ENCODE measurements at places on chromosomes 5 and 9.

DNA sequence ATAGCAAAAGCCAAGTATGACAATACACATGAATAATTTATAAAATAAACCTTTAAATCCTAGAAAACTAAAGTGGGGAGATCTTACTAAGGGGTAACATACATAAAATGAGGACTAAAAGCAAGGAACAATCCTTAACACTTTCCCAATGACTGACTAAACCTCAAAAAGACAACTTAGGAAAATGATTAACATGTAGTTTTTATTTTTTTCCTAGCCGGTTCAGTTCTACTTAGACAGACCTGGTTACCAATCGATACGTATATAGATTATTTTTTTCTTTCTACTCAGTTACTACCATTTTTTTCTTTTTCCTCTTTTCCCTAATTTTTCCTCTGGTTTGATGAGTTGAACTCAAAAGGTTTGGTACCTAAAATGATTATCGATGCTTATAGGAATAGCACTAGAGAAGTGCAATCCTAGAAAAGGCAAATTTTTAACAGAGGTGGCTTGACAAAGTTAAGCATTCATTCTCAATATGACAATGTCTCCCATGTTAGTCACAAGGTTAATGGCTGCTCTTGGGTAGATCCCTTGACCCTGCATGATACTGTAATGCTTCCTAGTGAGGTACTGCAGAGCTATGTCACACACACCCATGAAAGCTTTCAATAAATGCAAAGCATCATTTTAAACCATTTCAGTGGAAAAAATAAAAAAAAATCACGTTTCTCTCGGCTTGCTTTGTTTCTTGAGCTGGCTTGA lies 41.5 kb downstream of the FBXO4 start:
- DNase-seq = no peak

DNA sequence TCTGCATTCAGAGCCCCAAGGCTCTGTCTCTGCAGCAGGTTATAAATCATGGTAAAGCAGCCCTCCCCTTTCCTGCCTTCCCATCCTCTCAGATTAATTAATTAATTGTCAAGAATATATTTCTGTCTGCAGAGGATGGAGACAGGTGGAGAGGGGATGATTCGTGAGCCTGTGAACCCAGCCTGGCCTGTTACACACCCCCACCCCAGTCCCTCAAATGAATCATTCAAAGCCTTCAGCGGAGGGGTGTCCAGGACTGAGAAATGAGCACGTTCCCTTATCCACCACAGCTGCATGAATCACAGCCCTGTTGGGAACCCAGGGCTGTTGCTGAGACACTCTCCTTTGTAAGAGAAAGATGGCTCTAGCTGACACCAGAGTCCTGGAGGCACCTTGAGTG lies 56.0 kb downstream of the NIPAL4 start:
- DNase-seq = no peak

- DNase-seq = no peak
Observed at GRCh38 chr9:133945314-133945975, 46.7 kb downstream of the VAV2 start.

GRCh38 chr5:68216245-68217046 lies 890 bp downstream of the PIK3R1 start:
- DNase-seq = no peak

DNA sequence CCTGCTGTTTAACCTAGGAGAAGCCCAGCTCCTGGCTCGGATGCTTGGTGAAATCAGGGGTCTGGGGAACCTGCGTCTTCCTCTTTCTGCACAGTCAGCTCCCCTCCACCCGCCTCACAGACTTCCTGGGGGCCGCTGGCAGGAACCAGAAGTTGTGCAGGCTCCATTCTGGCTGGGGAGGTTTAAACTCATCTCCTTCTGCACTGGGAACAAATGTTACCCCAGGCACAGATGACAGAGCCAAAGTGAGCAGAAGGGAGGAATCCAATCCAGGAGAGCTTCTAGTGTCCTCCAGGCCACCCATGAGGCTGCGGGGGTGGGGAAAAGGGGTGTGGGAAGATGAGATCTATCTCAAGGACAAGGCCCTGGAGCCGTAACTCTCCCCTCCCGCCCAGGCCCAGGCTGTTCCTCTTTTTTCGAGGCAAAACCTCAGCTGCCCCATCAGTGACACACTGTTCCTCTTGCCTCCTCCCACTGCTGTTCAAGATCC lies 31.2 kb downstream of the KCNMB1 start:
- DNase-seq = no peak

DNA sequence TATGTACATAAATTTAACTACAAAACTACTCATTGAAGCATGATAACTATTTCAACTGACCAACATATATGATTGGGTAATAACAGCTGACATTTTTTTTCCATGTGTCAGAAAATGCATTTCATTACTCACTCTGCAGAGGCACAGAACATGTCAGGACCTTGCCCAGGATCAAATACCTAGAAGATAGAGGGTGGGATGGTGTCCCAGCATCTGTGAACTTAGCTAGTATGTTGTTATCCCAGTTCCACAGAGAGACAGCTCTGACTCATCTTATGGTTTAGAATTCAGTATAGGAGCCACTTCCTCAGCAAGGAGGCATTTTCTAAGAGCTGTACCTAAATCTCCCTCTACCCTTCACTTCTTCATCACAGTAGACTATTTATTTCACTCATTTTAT lies 1198.6 kb upstream of the ACO1 start:
- no peak for DNase-seq

GRCh38 chr5:142206801-142207200 lies 98.2 kb downstream of the NDFIP1 start:
- no peak for DNase-seq

- no peak for DNase-seq
Observed at GRCh38 chr5:163363389-163363788, 74.0 kb upstream of the CCNG1 start.

GRCh38 chr5:83401775-83402174 lies 69.8 kb upstream of the VCAN start:
- DNase-seq = no peak

DNA sequence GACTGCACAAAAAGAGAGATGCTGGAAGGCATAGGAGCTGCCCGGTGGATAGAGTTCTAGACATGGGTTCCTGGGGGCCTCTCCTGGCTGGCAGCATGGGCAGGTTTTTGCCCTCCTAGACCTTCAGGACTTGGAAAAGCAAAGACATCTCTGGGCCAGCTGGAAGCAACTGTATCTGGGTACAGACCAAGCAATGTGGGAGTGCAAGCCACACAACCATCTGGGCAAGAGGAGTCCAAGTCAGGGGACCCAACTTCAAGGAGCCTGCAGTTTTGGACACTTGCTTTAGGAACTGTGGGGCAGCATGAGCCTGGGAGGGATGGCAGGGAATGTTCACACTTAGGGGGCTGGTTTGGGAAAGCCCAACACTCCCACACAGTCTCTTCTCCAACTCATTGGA lies 323.3 kb downstream of the GADD45G start:
- no peak for DNase-seq

GRCh38 chr9:74284581-74285450 lies 212.3 kb upstream of the RORB start:
- DNase-seq = no peak

GRCh38 chr9:34463098-34463900 lies 4.7 kb downstream of the DNAI1 start:
- DNase-seq = no peak

- no peak for DNase-seq
Observed at GRCh38 chr9:126062158-126062886, 264.3 kb upstream of the MVB12B start.

- DNase-seq = no peak
Observed at GRCh38 chr5:131441184-131441583, 177.3 kb downstream of the CDC42SE2 start.

- no peak for DNase-seq
Observed at GRCh38 chr5:55923177-55923771, 71.5 kb downstream of the IL6ST start.

DNA sequence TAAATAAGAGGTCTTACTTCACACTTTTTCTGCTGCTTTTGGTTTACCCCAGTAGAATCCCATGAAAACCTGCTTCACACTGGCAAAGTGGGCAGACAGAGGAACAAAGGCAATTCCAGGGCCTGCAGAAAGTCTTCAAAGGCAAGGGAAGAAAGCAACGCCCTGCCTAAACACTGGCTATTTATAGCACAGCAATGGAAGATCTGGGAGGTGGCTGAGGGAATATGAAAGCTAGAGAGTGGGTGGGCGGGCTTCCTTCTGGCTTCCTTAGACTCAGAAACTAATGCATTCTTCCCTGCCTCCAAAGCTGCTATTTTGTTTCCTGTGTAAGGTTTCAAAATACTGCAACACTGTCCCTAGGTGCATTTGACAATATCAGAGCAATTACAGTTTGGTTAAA lies 46.8 kb downstream of the ELAVL2 start:
- DNase-seq = no peak

- no peak for DNase-seq
Observed at GRCh38 chr5:56152437-56152836, 80.7 kb downstream of the ANKRD55 start.

- no peak for DNase-seq
Observed at GRCh38 chr5:64763948-64764503, 4.5 kb downstream of the SREK1IP1 start.

- no peak for DNase-seq
Observed at GRCh38 chr5:163177971-163178370, 259.4 kb upstream of the CCNG1 start.

GRCh38 chr9:6733831-6734230 lies 23.9 kb upstream of the KDM4C start:
- DNase-seq = no peak

- no peak for DNase-seq
Observed at GRCh38 chr5:33474004-33474403, 33.2 kb downstream of the TARS1 start.

- DNase-seq = no peak
Observed at GRCh38 chr5:34991486-34992238, 56.1 kb downstream of the AGXT2 start.

DNA sequence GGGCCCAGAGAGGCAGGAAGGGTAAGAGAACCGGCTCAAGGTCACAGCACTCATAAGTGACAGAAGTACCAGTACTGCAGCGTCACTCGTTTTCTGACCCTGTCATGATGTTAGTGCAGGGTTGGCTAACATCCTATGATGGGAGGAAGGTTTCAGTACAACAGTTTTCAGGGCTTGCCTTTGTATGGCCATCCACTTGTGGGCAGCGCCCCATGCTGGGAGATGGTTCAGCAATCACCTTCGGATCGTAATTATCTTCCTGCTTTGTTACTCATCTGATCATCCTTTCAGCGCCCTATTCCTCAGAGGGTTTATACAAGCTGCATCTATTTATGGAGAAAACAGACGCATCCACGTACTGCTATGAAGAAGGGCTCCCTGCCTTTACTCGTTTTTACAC lies 2.4 kb downstream of the MAP1B start:
- DNase-seq = no peak

DNA sequence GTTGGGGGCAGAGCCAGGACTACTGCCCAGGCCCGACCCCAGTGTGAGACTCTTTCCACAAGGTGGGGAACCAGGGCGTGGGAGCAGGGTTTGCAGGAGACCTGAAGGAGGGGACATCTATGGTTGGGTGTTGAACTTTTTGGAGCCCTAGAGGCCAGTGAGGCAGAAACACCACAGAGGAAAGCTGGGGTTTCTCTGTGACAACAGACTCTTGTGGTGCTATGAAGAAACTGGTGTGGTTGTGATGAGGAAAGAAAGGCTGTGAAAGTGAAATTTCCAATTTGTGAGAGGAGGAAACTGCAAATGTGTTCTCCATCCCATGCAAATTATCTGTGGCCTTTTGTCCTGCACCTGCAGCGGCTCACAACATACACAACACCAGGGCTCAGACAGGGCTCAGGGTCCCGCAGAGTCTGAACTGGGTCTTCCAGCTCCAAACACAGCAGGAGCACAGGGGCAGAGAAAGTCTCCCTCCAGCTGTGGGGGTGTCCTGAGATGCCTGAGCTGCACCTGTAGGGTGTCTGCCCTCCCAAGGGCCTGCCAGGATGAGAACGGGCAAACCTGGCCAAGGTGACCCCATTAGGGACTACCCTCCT lies 51.4 kb upstream of the GRHPR start:
- no peak for DNase-seq

- no peak for DNase-seq
Observed at GRCh38 chr9:82499337-82499736, 510.8 kb downstream of the SPATA31D1 start.

- DNase-seq = no peak
Observed at GRCh38 chr5:168976311-168976970, 324.5 kb downstream of the SLIT3 start.

GRCh38 chr5:180291943-180292831 lies at the start of gene MAPK9:
Gene MAPK9, minus strand, starts transcription at chr5:180292083. Its CDS starts 11,522 bp downstream, at chr5:180280561.
- peak; percentile 75 for DNase-seq

- no peak for DNase-seq
Observed at GRCh38 chr5:2378108-2378507, 373.4 kb downstream of the IRX2 start.

- DNase-seq = no peak
Observed at GRCh38 chr5:175380701-175381100, 63.3 kb downstream of the DRD1 start.

DNA sequence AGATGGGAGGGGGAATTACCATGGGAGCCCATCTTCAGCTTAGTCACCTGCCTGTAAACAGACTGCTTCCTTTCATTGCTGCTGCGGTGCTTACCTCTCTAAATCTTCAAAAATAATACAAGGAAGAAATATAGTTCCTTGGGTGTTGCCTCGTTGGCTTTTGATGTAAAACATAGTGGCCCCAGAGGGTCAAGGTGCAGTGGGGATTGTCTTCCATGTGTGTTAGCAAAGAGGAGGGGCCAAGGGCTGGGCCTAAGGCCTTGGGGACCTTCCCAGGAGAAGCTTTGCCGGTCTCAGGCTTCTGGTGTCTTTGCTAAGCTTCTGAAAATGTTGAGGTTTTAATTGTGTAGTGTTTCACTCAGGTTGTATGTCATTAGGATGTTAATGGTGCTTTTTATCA lies 90.0 kb downstream of the PDE8B start:
- no peak for DNase-seq

GRCh38 chr5:132422720-132423437 lies 53.4 kb downstream of the SLC22A5 start:
- no peak for DNase-seq

GRCh38 chr5:62306323-62306895 lies 403 bp downstream of the KIF2A start:
- DNase-seq = peak; percentile 32

DNA sequence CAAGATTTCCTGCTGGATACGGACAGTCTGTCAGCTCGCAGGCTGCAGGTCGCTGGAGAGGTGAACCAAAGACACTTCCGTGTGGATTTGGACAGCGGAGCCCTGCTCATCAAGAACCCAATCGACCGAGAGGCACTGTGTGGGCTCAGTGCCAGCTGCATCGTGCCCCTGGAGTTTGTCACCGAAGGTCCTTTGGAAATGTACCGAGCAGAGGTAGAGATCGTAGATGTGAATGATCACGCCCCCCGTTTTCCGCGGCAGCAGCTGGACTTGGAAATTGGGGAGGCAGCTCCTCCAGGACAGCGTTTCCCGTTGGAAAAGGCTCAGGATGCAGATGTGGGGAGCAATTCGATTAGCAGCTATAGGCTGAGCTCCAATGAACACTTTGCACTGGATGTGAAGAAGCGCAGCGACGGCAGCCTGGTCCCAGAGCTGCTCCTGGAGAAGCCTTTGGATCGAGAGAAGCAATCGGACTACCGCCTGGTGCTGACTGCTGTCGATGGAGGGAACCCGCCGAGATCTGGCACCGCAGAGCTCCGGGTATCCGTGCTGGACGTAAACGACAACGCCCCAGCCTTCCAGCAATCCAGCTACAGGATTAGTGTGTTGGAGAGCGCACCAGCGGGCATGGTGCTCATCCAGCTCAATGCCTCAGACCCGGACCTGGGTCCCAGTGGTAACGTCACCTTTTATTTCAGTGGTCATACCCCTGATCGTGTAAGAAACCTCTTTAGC lies 658 bp downstream of the PCDHGC4 start:
- no peak for DNase-seq

Measured in left renal pelvis (tissue), 4 donors.